T-helper 1 cell treated with Interleukin-12 subunit alpha and Interleukin-12 subunit beta and Interleukin-4 antibody, amounts not matched to agents 30 ng/mL and 1 ng/mL, for 36 hours (primary cell): ENCODE measurements at places on chromosomes 2 and 18. TPM values are rescaled to one million over a fixed set of nuclear protein-coding genes. Genes with fewer than 3 reads are reported as not detected.

Gene MYOM1
- 1.0 and 1.6 TPM in 2 replicates for total RNA-seq

Gene FNDC4
- total RNA-seq: not detected in 2 replicates

Gene ACMSD
- not detected in 2 replicates for total RNA-seq

Gene CD226
- total RNA-seq: 121 and 125 TPM in 2 replicates

Gene MSTN
- total RNA-seq: 0.07 TPM in 1 of 2 replicates, not detected in the other

Gene CHN1
- 1.8 and 2.0 TPM in 2 replicates for total RNA-seq

Gene CNGA3
- not detected in 2 replicates for total RNA-seq

Gene COLEC11
- total RNA-seq: not detected in 2 replicates

Gene CFC1
- total RNA-seq: not detected in 2 replicates

Gene REG3A
- not detected in 2 replicates for total RNA-seq

Gene ORMDL1
- total RNA-seq: 75.6 and 80.6 TPM in 2 replicates

Gene C18orf54
- total RNA-seq: 10.5 and 11.7 TPM in 2 replicates

Gene AGBL5
- 11.1 and 14.2 TPM in 2 replicates for total RNA-seq

Gene ATRAID
- 77.9 and 80.9 TPM in 2 replicates for total RNA-seq

Gene IL1F10
- total RNA-seq: not detected in 2 replicates

Gene ZNF396
- total RNA-seq: 0.54 and 0.66 TPM in 2 replicates

Gene TMEM17
- not detected in 2 replicates for total RNA-seq

Gene GALNT14
- total RNA-seq: 0.17 and 0.27 TPM in 2 replicates

Gene ST6GAL2
- not detected in 2 replicates for total RNA-seq

Gene UGT1A3
- not detected in 2 replicates for total RNA-seq

Gene PAX8
- 0.59 and 0.66 TPM in 2 replicates for total RNA-seq

Gene GRHL1
- total RNA-seq: 1.1 and 1.8 TPM in 2 replicates

Gene UGT1A7
- not detected in 2 replicates for total RNA-seq

Gene CNPPD1
- total RNA-seq: 82.8 and 84.3 TPM in 2 replicates

Gene C1QL2
- not detected in 2 replicates for total RNA-seq

Gene PSD4
- total RNA-seq: 334 and 338 TPM in 2 replicates

Gene HMSD
- 10.0 and 14.6 TPM in 2 replicates for total RNA-seq

Gene TM4SF20
- total RNA-seq: not detected in 2 replicates

Gene TRIM54
- total RNA-seq: 0.10 TPM in 1 of 2 replicates, not detected in the other

Gene DNAH7
- 0.05 TPM in 1 of 2 replicates, not detected in the other for total RNA-seq

Gene C2orf66
- total RNA-seq: 1.2 and 1.8 TPM in 2 replicates

Gene HOXD12
- not detected in 2 replicates for total RNA-seq

Gene IL1RL1
- 16.0 and 16.2 TPM in 2 replicates for total RNA-seq

Gene KCNS3
- not detected in 2 replicates for total RNA-seq

Gene TXNDC2
- total RNA-seq: not detected in 2 replicates

Gene DPYSL5
- 0.05 and 0.10 TPM in 2 replicates for total RNA-seq

Gene PROKR1
- total RNA-seq: 0.05 TPM in 1 of 2 replicates, not detected in the other

Gene RASGRP3
- total RNA-seq: 13.9 and 14.1 TPM in 2 replicates

Gene GULP1
- not detected in 2 replicates for total RNA-seq

Gene POTEJ
- not detected in 2 replicates for total RNA-seq

Gene LYPD1
- total RNA-seq: not detected in 2 replicates

Gene DDX1
- total RNA-seq: 66.0 and 70.5 TPM in 2 replicates

Gene KCNJ13
- total RNA-seq: 0.12 TPM in 1 of 2 replicates, not detected in the other

Gene KLHL14
- total RNA-seq: not detected in 2 replicates

Gene CELF4
- not detected in 2 replicates for total RNA-seq

Gene SERPINB13
- not detected in 2 replicates for total RNA-seq

Gene SYT4
- total RNA-seq: not detected in 2 replicates

Gene WNT10A
- total RNA-seq: 0.07 and 0.29 TPM in 2 replicates

Gene SP3
- 95.6 and 107 TPM in 2 replicates for total RNA-seq

Gene CPLX4
- total RNA-seq: not detected in 2 replicates

Gene ZNF892
- 3.2 and 3.9 TPM in 2 replicates for total RNA-seq

Gene BOLL
- total RNA-seq: not detected in 2 replicates

Gene CBLN2
- not detected in 2 replicates for total RNA-seq

Gene ACVR1C
- 1.8 and 1.9 TPM in 2 replicates for total RNA-seq

Gene CCDC195
- not detected in 2 replicates for total RNA-seq

Gene LHCGR
- total RNA-seq: not detected in 2 replicates

Gene TSHZ1
- total RNA-seq: 14.9 and 15.5 TPM in 2 replicates
